Midbrain (tissue), 1 donor: ENCODE measurements at places on chromosomes 1 and 21.

- no peak for DNase-seq
Measured at GRCh38 chr1:178908358-178908757, 37.5 kb upstream of the ANGPTL1 start.

DNA sequence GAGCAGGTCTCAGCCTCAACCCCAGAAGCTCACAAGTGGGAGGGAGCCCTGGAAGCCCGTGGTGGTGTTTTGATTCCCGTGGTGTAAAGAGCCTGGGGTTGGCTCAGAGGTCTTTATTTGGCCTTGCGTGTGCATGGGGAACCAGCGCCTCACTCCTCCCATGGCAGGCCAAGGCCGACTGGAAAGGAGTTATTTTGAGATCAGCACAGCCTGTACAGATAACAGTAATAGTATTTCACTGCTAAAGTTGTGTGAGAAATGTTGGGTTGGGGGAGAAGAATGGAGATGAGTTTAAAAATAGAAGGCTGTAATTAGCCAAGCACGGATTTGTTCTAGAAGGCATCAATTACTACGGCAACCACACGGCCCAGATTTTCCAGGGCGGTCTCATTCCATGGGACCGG, 186.5 kb downstream of the DYRK1A start:
- peak; percentile 1 for DNase-seq

DNA sequence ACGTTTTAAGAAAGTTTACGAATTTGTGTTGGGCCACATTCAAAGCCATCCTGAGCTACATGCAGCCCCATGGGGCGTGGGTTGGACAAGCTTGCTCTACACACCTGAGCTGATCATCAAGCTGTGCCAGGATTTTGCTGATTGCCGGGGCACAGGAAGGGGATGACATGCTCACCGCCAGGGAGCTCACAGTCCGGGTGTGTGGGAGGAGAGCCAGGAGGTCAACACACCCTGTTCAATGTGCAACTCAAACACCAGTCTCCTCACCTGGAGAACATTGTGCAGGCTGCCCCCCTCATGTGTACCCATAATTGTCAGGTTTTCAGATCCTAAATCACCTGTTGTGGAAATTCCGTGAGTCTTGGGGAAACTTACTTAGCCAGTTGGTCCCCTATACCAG, 969 bp downstream of the CYP4A11 start:
- DNase-seq, result no peak

- no peak for DNase-seq
Measured at GRCh38 chr1:155260276-155260675, 1.9 kb downstream of the SCAMP3 start.

GRCh38 chr1:55506740-55507577, 291.8 kb upstream of the USP24 start:
- DNase-seq, result no peak

DNA sequence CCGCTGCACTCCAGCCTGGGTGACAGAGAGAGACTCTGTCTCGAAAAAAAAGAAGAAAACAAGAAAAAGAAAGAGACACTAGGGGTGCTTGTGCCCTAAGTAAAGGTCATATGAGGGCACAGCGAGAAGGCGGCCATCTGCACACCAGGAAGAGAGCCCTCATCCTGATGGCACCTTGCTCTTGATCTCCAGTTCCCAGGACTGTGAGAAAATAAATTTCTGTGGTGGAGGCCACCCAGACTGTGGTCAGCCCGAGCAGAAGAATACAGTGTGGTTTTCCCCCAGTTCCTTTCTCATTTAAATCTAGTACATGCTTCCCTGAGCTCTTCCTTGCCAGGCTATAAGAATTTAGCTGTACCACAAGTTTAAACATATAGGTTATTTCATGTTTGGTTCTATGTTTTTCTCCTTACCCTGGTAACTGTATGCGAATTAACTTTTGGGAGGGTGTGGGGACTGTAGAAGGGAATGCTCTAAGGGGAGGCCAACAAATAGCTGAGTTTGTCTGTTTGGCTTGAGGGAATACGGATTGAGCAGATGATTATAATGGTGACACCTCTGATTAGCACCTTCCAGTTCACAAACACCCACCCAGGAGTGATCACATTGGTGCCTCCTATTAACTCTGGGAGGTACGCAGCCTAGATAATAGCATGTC, 119.6 kb upstream of the ERRFI1 start:
- DNase-seq, result no peak

- no peak for DNase-seq
Measured at GRCh38 chr1:86388777-86389176, 7.3 kb downstream of the ODF2L start.

- no peak for DNase-seq
Measured at GRCh38 chr1:30384286-30385245, 338.8 kb downstream of the MATN1 start.

GRCh38 chr1:16349847-16350406, 2.4 kb downstream of the FBXO42 start:
- no peak for DNase-seq

- no peak for DNase-seq
Measured at GRCh38 chr1:166905900-166906299, 29.8 kb upstream of the TADA1 start.

DNA sequence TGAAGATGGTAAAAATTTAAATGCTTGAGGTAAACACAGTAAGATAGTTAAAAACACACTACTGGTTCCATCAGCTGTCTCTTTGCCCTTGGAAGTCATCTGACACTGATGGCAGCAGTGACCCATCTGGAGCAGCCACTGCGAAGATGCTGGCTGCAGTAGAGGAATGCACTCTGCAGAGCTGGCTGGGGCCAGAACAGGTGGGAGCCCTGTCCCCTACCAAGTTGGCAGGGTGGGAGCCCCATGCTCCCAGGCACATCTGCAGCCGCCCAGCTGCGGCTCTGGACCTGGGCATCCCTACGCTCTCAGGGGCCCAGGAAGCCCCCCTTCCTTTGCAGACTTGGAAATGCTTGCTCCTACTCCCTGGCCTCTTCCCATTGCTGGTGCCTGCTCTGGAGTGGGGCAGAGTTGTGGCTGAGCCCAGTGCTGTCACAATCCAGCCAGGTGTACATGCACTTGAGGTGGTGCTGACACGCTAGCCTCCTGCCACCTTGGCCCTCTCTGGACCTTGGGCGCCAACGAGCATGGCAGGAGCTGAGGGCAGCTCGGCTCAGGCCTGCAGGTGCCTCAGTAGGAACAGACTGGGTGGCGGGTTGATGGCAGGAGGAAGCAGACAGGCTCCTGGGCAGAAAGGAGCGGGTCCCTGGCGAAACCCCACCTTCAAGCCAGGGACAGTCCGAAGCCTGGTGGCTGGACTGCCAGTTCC, 227.0 kb downstream of the FGGY start:
- no peak for DNase-seq

DNA sequence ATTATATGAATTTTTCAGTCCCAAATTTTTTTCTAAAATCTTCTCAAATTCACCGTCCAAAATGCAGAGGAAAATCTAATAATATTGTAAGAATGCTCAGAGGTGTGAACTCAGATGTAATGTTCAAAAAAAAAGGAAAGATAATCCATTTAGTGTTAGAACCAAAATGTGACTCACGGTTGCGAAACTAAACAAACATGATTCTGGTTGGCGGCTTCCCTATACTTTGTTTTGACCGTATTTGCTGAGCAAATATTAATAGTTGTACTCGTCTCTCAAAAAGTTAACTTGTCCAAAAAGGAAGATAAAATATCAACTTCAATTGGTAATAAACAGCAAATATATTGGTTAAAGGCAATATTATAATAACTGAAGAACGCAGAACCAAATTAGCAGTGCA, 34.4 kb downstream of the ZSWIM5 start:
- DNase-seq, result no peak

GRCh38 chr1:179017383-179018326, 8.0 kb upstream of the FAM20B start:
- no peak for DNase-seq

DNA sequence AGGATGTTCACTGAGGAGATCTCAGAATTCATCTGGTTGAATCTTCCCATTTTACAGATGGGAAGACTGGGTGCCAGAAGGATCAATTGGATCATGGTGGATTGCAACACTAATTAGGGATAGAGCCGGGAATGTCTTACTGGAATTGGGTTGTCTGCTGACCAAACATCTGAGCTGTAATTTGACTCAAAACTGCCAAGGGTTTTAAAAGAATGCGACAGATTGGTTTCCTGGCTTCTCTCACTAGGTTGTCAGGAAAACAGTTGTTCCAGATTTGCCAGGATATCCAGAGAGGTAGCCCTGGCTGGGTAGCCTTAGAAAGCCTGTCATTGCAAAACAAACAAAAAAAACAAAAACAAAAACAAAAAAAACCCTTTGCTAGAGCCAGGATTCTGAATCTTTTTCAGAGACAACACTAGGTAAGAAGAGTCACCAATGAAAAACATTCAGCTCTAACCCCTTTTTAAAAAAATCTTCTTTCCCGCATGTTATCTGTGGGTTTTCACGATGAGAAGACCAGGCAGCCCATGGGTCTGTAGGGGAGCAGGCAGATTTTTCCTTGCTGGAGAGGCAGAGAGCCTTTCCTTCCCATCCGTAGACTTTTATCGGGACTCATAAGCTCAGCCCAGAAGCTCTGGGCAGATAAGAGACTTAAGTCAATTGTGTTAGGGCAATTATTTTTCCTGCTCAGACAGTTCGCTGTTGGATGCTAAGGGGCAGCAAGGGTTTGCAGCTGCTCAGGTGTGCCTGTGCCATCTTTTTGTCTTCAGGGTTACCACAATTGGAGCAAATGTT, 418.9 kb downstream of the PRDM2 start:
- no peak for DNase-seq
